ENCODE measurements at places on chromosomes 3 and 15.
A peak's percentile ranks its signal among the peaks of the same experiment; 100 is the strongest.

- DNase-seq, result no peak
These were observed 43.9 kb downstream of the SH3BP5 start for GRCh38 chr3:15288331-15289035.

DNA sequence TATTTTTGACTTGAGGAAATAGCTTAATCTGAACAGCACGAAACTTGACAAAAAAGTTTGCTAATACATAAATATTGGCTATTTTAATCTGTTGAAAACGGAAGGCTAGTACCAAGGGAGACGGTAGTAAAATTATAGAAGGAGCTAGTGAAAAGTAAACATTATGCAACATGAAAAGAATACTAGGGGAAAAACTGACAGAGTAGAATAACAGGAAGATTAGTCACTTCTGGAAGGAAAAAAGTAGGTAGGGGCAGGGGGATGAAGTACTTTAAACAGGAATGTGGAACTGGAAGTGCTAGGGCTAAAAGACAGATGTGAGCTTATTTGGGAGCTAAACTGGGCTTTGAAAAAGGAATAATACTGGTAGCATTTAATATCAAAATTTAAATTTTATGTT is 60.1 kb downstream of the MBNL1 start:
- DNase-seq, result no peak

- no peak for DNase-seq
These were observed 319.3 kb upstream of the ATP10A start for GRCh38 chr15:26182441-26182840.

- DNase-seq, result no peak
These were observed 45.7 kb upstream of the DUT start for GRCh38 chr15:48285329-48286214.

DNA sequence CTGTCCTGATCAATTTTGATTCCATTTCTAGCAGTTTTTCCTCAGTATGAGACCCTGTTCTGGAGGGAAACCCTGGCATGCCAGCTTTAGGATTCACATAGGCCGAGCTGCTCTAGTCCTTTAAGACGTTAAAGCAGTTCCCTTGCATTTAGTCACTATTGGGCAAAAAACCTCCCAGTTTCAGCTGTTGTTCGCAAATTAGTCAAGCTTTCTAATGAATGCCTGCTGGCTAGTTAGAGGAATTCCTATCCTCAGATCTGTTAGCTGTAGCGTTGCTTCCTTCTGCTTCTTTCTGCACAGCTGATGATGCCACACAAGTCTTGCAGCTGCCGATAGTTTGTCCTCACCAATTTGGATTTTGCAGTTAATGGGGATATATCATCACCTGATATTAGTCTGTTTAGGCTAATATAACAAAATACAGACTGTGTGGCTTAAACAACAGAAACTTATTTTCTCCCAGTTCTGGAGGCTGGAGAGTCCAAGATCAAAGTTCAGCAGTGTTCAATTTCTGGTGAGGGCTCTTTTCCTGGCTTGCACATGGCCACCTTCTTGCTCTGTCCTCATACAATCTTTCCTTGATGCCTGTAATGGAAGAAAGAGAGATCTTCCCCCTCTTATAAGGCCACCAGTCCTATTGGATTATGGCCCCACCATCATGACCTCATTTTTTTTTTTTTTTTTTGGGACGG is 7.5 kb upstream of the UBL7 start:
- no peak for DNase-seq

DNA sequence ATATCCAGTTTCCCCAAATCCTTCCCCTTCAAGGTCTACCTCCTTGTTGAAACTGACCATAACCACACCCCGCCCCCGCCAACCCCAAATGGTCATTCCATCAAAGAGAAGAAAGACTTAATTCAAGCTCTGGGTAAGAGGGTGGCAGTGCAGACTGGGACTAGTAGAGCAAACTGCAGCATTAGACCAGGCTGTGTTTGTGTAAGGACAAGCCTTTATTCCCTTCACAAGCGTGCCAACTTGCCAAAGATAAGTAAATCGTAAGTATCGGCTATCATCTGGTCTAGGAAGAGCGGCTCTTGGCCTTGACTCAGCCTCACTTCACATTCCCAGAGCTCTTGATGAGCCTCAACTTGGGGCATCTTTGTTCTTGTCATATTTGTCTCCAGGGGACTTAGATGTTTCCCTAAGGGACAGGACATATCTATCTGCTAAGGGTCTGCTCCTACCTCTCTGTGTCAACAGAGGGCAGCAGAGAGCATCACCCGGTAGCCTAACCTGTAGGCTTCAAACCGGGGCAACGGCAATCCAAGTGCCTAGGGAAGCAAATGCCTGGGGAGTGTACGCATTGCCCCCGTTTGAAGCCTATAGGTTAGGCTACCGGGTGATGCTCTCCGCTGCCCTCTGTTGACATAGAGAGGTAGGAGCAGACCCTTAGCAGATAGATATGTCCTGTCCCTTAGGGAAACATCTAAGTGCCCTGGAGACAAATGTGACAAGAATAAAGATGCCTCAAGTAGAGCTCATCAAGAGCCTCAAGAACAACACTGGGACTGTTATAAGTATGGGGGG is 8.9 kb upstream of the MAP3K13 start:
- peak; percentile 20 for DNase-seq

DNA sequence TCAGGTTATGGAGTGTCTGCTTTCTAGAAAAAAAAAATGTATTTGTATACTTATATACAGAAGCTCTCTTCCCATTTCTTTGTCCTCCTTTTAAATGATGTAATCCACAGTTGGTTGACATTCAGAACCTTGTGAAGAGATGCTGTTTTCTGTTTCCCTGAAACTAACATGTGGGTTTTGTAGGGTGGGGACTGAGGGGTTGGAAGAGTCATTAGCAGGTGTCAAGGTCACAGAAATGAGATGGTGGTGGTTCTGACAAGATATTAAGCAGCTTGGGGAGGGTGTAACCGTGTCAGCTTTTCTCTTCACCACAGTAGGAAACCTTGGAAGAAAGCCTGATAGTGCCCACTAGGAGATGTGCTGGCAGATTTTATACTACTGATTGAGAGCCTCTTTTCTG is 2.4 kb downstream of the RASA2 start:
- no peak for DNase-seq

DNA sequence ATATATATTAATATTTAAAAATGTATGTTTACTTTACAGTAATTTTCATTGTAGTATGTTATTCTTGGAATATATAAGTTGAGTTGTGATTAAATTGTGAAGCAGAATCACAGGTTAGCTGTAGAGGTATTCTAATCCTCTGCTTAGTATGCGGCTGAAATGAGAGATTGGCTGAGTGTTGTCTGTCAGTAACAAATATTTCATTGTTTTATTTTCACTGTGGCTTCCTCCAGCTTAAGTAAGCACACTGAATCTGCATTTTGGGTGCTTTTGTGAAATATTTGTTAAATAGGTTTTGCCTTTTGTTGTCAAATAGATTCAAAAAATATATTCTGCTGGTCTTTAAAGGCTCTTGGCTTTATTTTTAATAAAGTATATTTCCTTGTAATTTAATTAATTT is 357.5 kb downstream of the CADM2 start:
- no peak for DNase-seq

GRCh38 chr15:26901041-26901440 is 34.2 kb downstream of the GABRA5 start:
- no peak for DNase-seq

DNA sequence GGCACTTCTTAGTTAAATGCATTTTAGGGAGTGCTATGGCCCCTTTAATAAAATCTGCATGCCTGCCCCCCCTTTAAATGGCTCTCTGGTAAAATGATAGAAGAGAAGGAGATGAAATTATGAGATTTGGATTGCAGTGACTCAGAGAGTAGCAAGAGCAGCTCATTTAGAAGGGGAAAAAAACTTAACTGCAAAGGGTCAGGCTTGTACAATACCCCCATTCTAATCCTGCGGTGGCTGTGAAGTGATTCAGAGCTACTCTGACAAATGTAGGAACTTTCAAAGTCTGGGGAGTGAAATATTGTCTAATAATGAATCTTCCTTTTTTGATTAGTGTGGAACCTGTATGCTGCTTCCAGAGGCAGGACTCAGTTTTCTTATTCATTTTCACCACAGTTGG is 44.1 kb upstream of the TBC1D23 start:
- DNase-seq, result no peak

DNA sequence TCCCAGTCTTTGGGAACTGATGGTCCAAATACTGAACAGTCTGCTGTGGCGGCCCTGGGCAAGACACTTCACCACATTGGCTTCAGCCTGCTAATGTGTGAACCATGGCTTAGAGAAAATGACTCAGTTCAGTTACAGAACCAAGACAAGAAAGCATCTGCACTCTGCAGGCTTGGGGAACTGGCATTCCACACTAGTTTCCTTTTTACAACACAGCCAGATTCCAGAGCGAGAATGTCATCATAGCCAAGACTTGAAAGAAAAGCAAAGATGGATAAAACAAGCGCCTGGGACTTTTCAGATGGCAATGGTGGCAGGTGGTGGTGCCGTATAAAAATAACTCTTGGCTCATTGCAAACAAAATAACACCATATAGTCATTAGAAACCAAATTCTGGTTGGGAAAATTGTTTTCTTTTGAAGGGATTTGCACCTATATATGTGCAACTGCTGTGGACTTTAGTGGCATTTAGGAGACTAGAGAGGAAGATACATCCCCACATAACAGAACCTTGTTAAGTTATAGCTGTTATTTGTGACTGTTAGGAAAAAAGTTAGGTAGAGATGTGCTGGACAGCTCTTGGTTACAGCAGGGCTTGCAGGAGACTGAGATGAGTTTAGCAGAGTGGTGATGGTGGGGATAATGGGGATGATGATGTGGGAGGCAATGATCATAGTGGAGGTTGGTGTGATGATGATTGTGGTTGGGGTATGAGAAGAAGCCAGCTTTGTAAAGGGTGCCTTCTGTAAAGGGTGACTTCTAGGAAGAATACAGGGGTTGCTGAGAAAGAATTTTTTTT is 273.6 kb downstream of the THRB start:
- no peak for DNase-seq
